Stomach (tissue), 19 donors: ENCODE measurements at places on chromosomes 2 and 18. TPM values are rescaled to one million over a fixed set of nuclear protein-coding genes. Genes with fewer than 3 reads are reported as not detected.

The TMEM237 gene
- 17.5 TPM for total RNA-seq

- DNase-seq: peak; percentile 0
These were observed 167.5 kb downstream of the DYSF start for GRCh38 chr2:71620851-71621251.

GRCh38 chr2:40584432-40584831 lies 132.5 kb upstream of the SLC8A1 start:
- DNase-seq: no peak

GRCh38 chr18:48848641-48849143 lies 102.1 kb downstream of the SMAD7 start:
- DNase-seq: no peak

The RUFY4 gene
- total RNA-seq: not detected

The APOB gene
- 5.8 TPM for total RNA-seq
